ENCODE measurements at places on chromosomes 7 and 10.

GRCh38 chr10:51468424-51468823 lies 231.0 kb downstream of the CSTF2T start:
- no peak for DNase-seq

GRCh38 chr10:11212288-11213085 lies 194.8 kb downstream of the CELF2 start:
- DNase-seq = no peak

DNA sequence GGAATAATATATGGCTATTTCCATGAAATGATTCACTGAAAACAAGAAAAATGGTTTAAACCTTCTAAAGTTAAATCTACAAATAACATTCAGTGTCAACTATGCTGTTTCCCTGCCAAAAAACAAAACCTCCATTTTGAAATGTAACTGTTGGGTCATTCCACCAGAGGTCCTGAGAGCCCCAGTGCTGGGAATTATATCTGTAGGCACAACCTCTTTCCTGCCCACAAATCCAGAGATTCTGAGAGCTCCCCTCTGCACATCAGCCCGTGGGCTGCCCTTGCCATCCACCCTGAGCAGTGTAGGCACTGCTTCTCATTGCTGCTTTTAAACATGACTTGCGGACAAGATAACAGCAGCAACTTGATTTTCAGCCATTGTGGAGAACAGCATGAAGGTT lies 198.6 kb downstream of the TMEM178B start:
- DNase-seq = no peak

DNA sequence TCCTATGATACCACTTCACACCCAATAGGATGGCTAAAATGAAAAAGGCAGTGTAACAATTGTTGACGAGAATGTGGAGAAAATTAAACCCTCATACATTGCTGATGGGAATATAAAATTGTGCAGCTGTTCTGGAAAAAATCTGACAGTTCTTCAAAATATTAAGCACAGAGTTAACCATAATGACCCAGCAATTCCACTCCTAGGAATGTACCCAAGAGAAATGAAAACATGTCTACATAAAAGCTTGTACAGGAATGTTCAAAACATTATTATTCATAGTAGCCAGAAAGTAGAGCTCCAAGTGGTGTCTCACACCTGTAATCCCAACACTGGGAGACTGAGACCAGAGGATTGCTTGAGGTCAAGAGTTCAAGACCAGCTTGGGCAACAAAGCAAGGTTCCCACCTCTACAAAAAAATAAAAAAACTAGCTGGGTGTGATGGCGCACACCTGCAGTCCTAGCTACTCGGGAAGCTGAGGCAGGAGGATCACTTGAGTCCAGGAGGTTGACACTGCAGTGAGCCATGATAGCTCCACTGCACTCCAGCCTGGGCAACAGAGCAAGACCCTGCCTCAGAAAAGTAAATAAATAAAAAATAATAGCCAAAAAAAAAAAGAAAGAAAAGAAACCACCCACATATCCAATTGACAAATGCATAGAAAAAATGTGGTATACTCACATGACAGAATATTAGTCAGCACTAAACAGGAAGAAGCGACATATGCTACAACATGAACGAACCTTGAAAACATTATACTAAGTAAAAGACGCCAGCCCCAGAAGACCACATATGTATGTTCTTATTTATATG lies 5.0 kb downstream of the RHEB start:
- no peak for DNase-seq

DNA sequence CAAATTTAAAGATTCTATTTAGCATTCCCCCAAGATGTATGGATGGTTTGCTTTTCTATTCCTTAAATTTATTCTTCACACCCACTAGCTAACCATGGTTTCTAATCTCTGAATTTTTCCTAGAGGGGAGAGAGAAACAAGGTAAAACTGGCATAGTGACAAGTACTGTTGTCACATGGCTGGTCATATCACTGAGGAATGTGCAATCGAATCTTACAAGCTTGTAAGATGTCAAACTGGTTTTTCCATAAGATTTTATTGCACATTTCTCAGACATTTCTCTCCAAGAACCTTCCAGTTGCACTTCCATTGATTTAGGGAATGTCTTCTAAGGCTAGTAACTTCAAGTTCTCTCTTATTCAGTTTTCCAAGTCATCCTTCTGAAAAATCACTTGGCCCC lies 89.8 kb downstream of the MBL2 start:
- no peak for DNase-seq

DNA sequence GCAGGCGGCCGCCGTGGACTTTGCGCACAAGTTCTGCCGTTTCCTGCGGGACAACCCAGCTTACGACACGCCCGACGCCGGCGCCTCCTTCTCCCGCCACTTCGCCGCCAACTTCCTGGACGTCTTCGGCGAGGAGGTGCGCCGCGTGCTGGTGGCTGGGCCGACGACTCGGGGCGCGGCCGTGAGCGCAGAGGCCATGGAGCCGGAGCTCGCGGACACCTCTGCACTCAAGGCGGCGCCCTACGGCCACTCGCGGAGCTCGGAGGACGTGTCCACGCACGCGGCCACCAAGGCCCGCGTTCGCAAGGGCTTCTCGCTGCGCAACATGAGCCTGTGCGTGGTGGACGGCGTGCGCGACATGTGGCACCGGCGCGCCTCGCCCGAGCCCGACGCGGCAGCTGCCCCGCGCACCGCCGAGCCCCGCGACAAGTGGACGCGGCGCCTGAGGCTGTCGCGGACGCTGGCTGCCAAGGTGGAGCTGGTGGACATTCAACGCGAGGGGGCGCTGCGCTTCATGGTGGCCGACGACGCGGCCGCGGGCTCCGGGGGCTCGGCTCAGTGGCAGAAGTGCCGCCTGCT lies 14.1 kb downstream of the SH2B2 start:
- DNase-seq = no peak

GRCh38 chr7:23852988-23853387 lies 143.0 kb downstream of the STK31 start:
- no peak for DNase-seq

DNA sequence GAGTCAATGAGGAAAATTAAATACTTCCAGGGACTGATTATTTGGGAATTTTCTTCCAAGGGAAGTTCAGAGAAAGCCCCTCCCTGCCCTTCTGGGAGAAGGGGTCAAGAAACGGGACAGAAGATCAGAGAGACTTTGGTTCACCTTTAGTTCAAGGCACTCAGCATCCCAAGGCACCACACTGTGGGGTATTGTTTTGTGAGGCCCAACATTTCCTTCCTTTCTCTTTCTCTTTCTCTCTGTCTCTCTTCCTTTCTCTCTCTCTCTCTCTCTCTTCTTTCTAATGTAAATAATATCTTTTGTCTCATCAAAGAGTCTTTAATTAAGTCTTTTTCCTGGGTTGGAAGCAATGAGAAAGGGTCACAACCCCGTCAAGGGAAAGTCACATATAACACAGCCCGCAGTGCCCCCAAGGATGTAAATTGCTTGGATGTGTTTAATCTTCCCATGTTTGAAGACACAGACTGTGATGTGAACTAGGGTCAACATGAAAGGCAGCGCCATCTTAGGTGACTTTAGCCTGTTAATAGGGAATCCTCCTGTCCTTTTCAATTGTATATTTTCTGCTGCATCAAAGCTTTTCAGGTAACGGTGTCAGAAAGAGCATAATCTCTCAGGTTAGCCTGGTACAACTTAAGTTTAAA lies 983.3 kb upstream of the C7orf33 start:
- DNase-seq = no peak

GRCh38 chr7:24825931-24826661 lies 68.8 kb upstream of the GSDME start:
- no peak for DNase-seq

DNA sequence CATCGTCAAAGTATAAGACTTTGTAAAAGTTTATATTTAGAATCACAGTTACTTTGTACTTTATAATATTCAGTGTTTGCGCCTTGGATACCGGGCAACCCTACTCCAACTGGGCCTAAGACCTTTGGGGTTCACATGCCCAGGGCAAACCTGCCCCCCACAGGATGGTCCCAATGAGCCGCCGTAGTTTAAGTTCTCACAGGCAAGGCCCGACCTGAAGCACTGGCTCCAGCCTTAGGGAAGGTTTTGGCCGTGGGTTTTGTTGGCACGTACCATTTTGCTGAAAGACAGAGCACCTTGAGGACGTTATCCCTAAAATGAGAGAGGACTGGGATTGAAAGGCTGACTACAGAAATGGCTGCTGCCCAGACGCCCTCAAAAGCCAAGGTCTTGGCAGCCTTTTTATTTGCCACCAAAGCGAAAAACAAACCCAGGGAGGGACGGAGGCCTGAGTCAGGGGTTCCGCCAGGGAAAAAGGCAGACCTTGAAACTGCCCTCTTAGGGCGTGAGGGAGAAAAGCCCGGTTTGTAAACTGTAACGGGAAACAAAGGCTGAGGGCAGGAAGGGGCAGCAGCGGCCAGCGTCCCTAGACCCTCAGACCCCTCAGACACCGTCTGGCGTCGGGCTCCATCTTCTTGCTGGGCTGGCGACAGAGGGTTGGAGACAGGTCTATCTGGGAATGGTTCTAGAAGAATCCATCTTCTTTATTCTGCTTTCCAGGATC lies at the start of gene CCDC172:
CCDC172 (plus strand) TSS at position 222 of the 724 bp plus-strand sequence. CDS start 564 bp downstream, outside the sequence.
- DNase-seq = no peak

DNA sequence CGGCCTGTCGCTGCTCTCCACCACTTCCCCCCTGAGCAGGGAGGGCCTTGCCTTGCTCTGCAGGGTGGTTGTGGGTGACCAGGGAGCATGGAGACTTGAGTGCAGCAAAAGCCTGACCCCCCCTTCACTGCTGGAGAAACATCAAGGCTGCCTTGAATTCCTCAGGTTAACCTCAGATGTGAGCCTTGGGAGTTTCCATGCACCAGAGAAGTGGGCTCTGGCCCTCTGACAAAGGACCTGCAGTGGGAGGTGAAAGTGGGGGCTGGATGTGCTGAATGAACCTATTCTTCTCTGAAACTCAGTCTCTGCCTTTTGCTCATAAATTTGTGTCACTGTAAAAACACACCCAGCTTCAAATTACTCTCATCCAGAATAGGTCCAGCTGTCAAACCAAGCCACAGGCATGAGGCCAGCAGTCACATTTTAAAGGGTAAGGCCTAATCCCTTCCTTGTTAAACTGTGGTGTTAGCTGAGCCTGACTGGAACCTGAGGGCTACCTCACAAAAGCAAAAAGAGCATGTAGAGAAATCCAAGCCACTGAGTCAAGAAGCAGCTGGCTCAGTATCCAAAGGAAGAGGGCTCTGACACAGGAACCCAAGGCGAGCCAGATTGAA lies 356.8 kb downstream of the CCSER2 start:
- no peak for DNase-seq

DNA sequence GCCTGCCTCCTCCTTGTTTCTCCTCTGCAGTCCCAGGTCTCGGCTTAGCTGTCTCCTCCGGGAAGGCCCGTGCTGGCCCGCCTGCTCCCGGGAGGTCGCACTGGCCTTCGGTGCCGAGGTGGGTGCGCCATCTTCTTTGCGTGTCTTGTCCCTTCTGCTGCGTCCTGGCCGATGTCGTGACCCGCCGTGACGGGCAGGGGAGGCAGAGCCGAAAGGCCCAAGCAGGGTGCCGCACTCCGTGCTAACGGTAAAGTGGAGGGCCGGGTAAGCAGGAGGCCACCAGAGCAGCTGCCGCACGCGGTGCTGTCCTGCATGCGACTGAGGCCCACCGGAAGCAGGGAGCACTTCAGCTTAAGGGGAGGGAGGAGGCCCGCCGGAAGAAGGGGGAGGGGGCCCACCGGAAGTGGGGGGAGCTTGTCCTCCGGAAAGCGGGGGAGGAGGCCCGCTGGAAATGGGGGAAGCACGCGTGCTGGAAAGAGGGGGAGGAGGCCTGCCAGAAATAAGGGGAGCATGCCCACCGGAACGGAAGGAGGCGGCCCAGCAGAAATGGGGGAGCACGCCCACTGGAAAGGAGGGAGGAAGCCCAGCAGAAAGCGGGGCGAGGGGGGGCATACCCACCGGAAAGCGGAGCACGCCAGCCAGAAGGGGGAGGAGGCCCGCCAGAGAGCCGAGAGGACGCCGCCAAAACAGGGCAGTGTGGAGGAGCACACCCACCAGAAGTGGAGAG lies 71.4 kb downstream of the PROSER2 start:
- no peak for DNase-seq

GRCh38 chr10:43322769-43323168 lies 48.7 kb upstream of the FXYD4 start:
- DNase-seq = peak; percentile 89

- no peak for DNase-seq
Observed at GRCh38 chr10:575402-576129, 113.9 kb downstream of the DIP2C start.

DNA sequence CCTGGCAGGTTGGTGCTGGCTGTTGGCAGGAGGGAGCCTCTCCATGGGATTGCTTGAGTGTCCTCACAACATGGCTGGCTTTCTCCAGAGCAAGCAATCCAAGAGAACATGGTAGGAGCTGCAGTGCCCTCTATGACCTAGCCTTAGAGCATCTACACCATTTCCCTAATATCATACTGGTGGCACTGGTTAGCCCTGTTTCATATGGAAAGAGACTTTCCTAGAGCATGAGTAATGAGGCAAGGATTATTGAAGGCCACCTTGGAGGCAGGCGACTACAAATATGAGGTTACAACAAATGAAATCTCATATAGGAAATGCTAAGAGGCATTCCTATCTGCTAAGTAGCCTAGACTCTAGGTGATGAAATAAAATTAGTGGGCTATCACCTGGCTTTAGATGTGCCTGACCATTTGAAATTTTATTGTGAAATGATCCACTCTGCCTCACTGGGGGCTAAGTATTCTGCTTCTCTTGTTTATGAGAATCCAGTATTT lies 153.6 kb downstream of the RGS10 start:
- DNase-seq = no peak

DNA sequence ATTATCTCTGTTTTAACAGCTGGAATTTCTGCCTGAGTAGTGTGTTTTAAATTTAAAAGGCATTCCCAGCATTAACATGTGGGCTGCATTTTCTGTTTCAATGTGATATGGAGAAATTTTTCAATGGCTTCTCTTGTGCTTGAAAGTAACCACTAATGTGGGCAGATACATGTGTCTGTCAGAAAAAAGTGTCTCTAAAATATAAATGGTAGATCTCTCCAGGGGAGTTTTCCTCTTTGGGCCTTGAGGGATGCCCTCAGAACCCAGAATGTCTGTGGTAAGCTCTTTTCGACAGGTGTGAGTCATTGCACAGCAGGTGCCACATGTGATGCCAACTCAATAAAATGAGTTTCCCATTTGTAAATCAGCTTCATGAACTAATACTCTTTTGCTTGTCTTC lies 221.1 kb downstream of the SEMA3E start:
- no peak for DNase-seq
